Mesendoderm (in vitro differentiated cells): ENCODE measurements at places on chromosomes 11 and 22.

DNA sequence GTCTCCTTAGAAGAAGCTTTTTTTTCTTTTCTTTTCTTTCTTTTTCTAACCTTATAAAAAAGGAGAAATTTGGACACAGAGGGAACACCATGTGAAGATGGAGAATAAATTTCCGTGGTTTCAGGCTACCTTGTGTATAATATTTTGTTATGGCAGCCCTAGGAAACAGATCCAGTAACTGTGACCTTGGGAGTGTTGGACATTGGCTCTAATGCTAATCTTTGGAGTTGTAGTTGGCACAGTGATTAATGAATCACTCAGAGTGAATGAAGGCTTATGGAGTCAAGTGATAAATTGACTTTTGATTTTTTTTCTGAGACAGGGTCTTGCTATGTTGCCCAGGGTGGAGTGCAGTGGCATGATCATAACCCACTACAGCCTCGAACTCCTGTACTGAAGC is 15.5 kb upstream of the PHOX2A start:
- DNase-seq: no peak

DNA sequence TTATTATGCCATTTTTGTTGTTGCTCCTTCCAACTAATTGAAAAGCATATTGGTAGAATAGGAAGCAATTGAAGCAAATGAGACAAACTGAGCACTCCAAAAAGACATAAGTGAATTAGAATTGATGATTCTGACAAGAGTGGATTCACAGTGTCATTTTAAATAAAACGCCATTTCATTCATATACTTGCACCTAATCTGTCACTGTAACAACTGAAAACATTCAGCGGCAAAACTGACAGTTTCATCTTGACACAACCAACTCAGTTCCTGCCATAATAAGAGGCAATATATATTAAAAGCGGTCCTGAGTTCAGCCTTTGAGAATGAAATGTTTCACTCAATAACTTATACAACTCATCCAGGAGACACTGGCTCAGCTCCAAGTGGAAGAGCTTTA is 306.8 kb downstream of the CNTN5 start:
- DNase-seq: no peak

DNA sequence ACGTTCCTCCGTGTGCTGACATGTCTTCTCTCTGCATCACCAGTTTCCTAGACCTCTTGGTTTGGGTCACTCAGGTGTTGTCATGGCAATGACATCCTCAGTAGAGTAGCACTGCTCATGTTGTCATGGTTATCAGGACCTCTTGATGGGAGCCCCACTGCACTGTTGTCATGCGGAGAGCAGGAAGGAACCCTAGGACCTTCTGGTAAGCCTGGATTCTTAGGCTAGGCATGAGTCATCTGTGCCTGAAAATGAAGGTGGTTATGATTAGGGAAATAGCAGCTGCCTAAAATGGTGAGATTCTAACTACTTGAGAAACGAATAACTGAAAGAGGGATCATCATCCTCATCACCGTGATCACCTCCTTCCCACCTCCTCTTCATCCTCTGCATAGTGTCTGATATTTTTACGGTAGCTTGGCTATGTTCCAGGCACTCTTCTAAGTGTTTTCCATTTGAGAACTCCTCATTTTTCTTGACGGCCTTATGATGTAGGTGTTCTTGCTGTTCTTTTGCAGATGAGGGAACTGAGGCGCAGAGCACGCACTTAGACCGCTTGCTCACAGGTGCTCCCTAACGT is 858.4 kb downstream of the NTM start:
- DNase-seq: peak; percentile 11

- DNase-seq: no peak
Measured at GRCh38 chr11:112769584-112769983, 191.6 kb upstream of the NCAM1 start.

GRCh38 chr11:125369808-125370207 is 126.3 kb downstream of the FEZ1 start:
- peak; percentile 72 for DNase-seq

DNA sequence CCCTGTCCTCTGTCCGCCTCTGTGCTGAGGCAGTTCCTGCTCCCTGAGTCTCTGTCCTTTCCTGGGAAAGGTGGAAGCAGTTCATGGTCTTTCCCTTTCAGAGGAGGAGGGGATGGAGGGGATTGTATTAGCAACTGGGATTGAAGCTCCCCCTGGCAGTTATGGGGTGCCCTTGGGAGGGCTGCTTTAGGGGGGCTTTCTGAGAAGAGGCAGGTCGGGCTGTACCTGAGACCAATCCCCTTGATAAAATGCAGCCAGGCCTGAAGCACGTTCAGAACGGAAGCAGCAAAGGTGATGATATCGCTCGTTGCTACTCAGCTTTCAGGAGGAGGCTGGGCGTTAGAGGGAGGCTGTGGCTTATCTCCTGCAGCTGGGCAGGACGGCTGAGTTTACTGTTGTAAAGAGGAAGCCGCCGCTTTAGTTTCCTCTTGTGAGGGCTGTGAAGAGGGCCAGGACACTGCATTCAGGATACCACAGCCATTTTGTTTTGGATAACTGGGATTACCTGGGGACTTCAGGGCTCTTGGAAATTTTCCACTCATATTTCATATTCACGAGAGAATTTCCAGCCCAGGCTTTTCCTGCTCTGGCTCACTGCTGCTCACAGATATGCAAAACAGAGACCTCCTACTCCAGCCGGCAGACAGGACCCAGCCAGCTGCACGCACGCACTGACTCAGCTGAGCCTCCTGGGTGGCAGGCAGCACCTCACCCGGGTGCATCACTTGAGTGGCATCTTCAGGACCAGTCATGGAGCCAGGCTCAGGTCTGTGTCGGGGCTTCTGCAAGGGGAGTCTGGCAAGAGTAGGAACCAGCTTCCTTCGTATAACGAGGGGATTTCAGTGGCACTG is 798 bp downstream of the AMPD3 start:
- DNase-seq: peak; percentile 89

DNA sequence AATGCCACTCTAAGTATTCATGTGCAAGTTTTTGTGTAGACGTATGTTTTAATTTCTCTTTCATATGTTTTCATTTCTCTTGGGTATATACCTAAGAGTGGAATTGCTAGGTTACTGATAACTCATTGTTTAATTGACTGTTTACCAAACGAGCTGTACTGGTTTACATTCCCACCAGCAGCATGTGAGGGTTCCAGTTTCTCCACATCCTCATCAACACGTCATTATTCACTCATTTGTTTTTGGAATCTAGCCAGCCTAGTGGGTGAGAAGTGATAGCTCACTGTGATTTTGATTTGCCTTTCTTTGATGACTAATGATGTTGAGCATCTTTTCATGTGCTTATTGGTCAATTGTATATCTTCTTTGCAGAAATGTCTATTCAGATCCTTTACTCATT is 4.0 kb downstream of the ANKRD13D start:
- no peak for DNase-seq

GRCh38 chr11:134244593-134244992 is 8.6 kb downstream of the THYN1 start:
- DNase-seq: peak; percentile 53

GRCh38 chr22:30362651-30363281 is 6.0 kb downstream of the CCDC157 start:
- peak; percentile 81 for DNase-seq

DNA sequence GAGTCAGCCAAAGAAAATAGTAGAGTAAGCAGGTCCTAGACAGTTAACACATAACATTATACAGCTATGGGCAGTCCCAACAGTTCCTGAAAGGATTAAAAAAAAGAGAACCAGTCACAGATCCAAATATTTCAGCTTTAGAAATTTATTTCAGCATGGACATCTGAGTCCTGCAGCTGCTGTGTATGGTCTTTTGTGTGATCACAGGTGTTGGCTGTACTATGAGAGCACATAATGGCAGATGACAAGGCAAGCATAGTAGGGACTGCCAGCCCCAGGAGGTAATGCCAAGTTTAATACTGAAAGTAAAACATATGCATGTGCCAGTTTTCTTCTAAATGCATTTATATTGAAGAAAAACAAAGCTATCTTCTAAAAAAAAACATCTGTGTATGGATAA is 158.1 kb downstream of the GRIA4 start:
- no peak for DNase-seq

GRCh38 chr11:66429983-66430602 is 8.6 kb downstream of the MRPL11 start:
- peak; percentile 72 for DNase-seq

- DNase-seq: peak; percentile 92
Measured at GRCh38 chr22:40749829-40750228, 69.3 kb downstream of the SLC25A17 start.
